ENCODE measurements at places on chromosomes 5 and 9.

DNA sequence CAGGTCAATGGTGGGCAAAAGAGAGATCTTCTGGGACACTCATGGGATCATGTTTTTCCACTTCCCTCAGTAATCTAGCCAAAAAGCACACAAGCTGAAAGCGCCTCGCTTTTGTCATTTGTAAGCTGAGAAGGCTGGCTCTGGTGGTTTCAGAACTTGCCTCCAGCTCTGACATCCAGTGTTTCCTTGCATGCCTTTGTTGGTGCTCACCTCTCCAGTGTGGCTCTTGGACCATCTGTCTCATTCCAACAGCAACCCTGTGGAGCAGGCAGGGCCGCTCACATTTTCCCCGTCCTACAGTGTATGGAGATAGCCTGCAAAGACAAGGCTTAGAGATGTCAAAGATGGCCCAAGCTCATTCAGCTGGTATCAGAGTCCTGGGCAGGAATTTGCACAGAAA, 160.8 kb upstream of the KLF4 start:
- DNase-seq = no peak

- no peak for DNase-seq
Observed at GRCh38 chr5:112418659-112419163, 366 bp downstream of the EPB41L4A start.

- no peak for DNase-seq
Observed at GRCh38 chr5:151079838-151080612, 809 bp downstream of the TNIP1 start.

DNA sequence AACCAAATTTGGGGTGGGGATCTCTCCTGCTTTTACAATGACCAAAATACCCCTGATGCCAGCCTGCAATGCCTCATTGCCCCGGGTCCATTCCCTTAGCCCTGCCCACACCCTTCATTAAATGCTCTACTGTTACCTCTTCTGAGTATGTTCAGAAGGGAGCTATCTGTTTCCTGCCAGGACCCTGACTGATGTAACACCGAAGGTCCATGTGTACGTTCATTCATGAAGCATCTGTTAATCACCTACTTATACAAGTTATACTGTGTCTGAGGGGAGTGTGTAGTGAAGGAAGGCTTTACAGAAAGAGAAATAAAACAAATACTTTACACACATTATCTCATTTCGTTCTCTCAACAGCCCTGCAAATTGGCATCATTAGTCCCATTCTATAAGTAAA, 51.9 kb downstream of the ASTN2 start:
- DNase-seq = no peak

GRCh38 chr5:132055808-132056609, 4.4 kb upstream of the IL3 start:
- DNase-seq = no peak

DNA sequence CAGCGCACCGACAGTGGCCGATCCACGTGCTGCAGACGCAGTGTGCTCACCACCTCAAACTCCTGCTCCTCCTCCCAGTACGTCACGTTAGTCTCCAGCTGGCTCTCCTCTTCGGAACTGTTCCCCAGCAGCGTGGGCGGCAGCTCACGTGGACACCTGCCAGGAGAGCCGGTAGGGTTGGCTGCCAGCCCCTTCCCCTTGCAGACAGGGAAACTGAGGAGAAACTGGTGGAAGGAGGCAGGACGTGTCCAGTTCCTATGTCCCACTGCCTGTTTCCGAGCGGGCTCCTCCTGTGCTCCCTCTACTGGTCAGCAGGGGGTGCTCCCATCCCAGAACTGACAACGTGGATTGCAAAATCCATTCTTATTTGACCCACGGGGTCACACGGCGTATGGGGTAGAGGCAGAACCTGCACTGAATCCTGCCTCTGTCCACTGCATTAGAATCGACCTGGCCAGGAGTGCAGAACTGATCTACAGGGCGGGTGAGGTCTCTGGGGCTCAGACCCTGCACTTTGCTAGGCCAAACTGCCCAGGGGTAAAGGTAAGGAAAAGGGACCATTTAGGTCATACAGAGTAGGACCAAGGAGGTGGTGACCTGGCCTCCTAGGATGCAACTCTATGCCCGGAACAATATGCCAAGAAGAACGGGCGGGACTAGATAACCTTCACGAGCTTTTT, 25.7 kb downstream of the PDGFRB start:
- DNase-seq = no peak

DNA sequence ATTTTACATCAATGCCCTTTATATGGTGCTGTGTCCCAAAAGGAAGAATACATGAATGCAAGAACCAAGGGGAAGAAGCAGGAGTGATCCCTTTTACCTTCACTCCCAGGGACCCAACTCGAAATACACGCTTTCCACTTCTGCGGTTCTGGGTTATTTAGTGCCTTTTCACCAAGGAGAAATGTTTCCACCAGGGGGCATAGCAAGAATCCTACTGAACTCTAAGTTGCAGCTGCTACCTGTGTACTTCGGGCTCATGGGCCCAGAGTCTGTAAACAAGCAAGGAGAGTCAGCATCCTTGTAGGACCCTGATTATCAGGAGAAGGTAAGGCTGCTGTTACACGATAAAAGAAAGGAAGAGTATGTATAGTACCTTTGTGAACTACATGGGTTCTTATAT, 45.7 kb downstream of the DPYSL3 start:
- no peak for DNase-seq

DNA sequence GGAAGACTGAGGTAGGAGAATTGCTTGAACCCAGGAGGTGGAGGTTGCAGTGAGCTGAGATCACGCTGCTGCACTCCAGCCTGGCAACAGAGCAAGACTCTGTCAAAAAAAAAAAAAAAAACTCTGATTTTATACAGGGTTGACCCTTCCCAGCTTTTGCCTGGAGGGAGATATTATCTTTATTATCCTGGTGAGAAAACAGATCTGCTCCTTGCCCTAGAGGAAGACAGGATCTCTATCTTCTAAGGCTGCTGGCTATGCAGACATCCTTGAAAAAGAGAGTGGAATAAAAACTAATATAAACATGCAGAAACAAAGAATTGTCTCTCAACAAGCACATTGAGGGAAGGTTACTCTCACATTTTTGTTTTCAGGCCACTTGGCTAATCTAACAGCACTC, 1503.4 kb upstream of the WWC1 start:
- no peak for DNase-seq

- no peak for DNase-seq
Observed at GRCh38 chr5:101966476-101966875, 329.6 kb downstream of the SLCO4C1 start.

- no peak for DNase-seq
Observed at GRCh38 chr5:38414348-38414747, 142.1 kb downstream of the LIFR start.
